ENCODE measurements at places on chromosomes 5 and 9.

DNA sequence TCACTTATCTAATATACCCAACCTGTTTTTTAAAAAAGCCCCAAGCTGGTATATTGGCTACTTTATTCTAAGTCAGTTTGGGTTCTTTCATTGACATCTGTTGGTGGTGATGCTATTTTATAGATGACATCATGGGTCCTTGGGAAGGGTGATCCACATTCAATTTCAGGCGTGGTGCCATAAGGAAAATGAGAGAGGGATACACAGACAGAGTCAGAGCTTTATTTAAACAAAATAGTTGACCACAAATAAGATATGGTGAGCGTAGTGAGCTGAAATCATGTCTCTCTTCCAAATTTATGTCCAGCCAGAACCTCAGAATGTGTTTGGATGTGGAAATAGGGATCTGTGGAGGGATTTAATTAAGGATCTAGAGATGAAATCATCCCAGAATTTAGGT lies 302.4 kb downstream of the MAT2B start:
- no peak for DNase-seq

- no peak for DNase-seq
Observed at GRCh38 chr5:126521130-126521529, 73.9 kb downstream of the ALDH7A1 start.

DNA sequence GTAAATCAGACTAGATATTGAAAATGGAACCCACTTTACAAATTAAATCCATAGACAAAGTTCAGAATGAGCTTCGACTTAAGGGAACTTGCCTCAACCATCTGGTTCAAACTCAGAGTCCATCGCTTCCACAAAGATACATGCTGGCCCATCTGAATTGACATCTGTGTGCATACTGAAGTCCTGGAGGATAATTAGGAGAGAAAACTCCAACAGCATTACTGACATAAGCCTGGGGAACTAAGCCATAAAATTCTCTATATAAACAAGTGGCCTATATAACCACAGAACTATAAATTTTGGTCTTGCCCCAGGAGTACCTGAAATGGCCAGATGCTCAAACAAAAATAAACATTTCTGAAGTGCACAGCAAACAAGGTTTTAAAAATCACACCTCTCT lies 94.4 kb downstream of the IZUMO3 start:
- DNase-seq, result no peak

- no peak for DNase-seq
Observed at GRCh38 chr9:5902377-5902776, 11.7 kb downstream of the MLANA start.

DNA sequence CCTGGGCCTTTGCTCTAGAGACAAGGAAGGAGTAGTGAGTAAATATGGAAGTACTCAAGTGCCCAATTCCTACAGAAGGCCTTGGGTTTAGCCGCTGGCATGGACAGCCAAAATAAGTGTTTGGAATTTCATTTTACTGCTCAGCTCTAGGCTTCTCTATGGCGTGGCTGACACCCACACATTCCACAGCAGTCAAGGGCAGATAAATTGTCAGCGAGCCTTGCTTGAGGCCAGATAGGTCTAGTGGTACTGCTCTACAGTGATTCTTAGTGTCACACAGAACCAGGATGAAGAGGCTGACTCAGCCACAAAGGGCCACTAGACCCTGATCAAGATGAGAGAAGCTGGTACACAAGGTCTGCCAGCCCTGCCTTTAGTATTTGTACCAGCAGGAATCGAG lies 111.0 kb upstream of the NFIB start:
- DNase-seq, result no peak

DNA sequence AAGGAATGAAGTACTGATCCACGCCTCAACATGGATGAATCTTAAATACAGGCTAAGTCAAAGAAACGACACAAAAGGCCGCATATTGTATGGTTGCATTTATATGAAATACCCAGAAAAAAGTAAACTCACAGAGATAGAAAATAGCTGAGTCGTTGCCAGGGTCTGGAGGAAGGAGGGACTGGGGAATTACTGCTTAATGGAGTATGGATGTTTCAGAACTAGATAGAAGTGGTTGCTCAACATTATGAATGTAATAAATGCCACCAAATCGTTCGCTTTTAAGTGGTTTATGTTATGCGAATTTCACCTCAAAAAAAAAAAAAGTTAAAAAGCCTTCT lies 784 bp upstream of the MSANTD3 start:
- no peak for DNase-seq

DNA sequence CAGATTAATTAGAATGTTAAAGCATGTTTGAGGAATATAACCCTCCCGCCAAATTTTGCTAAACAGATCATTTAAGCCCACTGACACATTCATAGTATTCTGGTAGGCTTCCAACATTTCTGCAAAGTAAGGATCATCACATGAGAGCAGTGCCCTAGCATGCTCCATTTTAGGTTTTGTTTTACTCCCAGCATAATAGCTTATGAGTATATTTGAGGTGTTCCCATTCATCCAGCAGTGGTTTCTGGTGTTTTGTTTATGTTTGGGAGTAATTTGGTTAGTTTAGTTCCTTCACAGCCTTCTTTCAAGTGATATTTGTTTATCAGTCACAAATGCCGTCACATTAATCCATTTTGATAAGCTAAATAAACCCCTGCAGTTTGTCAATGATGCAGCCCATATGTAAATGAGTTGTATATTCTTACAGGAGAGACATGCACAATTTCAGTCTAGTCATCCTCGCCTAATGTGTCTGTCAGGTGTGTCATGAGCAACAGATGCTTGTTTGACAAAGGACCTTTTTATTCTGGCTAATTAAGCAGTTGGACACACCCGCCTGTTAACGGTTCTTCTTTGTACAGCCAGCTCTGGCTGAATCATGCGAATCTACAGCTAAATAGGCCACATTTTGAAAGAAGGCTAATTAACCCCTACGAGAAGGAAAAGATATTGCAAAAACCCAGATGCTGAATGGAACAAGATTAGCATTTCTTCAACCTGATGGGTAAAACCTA lies 124.4 kb downstream of the RFX3 start:
- no peak for DNase-seq

Measured in GM13976 (cell line).